Activated gamma-delta T cell treated with anti-CD3 and anti-CD28 coated beads, Interleukin-2, amount 50 U/mL, for 16 hours (primary cell): ENCODE measurements at places on chromosomes 2 and 18.
A peak's percentile ranks its signal among the peaks of the same experiment; 100 is the strongest.

- DNase-seq: no peak
Measured at GRCh38 chr18:24402209-24402785, 4.7 kb upstream of the OSBPL1A start.

DNA sequence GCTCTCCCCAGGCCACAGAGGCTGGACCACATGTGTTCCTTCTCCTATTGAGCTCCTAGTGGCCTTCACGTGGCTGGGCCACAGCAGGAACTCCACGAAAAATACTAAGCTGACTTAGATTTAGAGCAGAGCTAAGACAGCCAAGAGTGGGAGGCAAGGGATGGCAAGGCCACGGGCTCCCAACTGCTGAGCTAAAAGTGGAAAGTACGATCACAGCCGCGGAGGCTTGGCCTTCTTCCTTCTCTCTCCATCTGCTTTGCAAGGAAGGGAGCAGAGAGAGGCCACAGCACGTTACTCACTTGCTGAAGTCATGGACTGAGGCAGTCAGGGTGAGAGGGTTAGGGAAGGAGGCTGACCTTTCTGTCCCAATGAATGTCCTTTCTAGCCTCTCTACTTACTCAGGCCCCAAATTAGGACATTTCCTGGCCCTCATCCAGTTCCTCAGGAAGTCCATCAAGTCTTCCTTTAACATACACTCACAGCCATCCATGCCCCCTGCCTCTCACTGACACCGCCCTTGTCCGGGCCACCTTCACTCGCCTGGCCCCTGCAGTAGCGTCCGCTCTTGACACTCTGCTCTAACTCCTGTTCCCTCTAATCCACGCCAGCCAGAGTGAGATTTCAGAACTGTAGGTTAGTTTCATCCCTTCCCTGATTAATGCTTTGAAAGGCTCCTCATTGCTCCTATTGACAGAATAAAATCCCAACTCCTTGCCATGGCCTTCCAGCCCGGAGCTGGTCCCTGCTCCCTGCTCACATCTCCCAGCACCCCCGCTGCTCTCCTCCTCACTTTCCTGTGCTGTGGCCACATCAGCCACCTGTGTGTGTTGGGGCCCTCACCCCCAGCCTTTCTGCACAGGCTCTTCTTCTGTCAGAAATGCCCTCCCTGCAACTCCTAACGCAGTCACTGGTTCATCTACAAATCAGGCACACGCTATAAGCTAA lies 204.2 kb downstream of the CYP26B1 start:
- no peak for DNase-seq

DNA sequence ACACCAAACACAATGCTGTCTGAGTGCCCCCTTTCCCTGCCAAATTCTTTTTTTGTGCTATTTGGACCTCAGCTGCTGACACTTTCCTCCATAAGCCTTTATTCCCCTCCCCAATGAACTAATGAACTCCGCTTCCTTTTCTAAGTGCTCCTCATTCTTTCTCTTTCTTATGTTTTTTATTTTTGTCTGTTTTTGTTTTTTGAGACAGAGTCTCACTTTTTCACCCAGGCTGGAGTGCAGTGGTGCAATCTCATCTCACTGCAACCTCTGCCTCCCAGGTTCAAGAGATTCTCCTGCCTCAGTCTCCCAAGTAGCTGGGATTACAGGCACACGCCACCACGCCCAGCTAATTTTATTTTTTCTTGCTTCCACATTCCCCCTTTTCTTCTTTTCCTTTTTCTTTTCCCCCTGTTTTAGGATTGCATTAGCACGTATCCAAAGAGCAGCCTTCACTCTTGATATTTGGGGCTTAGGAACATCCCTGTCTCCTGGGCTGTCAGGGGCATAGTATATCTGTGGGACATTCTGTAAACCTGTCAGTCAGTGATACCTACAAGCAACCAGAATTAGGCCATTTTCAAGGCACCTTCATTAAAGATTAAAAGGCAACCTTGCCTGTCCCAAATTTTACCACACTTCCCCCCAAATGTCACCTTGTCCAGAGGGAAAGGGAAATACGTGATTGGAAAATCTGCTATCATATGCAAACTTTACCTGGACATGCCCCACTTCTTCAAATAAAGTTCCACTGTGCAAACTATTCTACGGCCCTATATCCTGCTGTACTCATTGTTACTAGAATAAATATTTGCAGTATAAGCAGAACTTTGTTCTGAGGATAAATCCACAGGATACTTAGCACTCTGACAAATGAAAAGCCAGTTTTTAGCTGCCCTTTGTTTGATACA lies 65.1 kb upstream of the ACSL3 start:
- no peak for DNase-seq

GRCh38 chr2:26144953-26145680 lies 27.8 kb upstream of the GAREM2 start:
- DNase-seq: peak; percentile 49

- DNase-seq: no peak
Measured at GRCh38 chr2:240343548-240343947, 91.9 kb upstream of the GPC1 start.
